Stimulated activated CD8-positive, alpha-beta memory T cell treated with anti-CD3 and anti-CD28 coated beads, Interleukin-12 subunit alpha, Interleukin-12 subunit beta, amount 100 ng/mL, for 4 hours (primary cell): ENCODE measurements at places on chromosomes 3 and 15.

GRCh38 chr3:126523745-126524428 is at the start of gene CHST13:
CHST13 (plus strand) TSS chr3:126524155; CDS start chr3:126524333, 178 bp downstream.
- no peak for DNase-seq

DNA sequence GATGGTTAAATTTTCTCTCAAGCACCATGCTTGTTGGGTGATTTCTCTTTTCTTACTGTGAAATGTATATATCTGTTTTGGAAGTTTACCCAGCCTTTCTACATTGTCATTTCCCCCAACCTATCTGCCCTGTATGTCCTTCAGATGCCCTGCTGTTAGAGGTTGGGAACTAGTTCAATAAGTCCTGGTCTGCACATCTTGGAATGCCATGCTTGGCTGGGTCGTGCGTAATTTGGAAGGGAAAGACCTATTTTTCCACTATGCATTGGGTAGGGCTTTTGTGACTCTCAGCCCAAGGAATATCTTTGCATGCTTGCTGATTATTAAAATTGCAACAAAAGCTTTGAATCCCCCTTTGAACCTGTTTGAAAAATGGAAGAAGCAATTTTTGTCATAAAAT is 63.8 kb downstream of the TRIM71 start:
- no peak for DNase-seq

- DNase-seq = no peak
These were observed at the start of gene SSUH2 for GRCh38 chr3:8644748-8645390. SSUH2 (minus strand) TSS chr3:8644798; CDS start chr3:8644758, 40 bp downstream.

GRCh38 chr15:87215100-87215499 is 1041.4 kb downstream of the NTRK3 start:
- no peak for DNase-seq

GRCh38 chr3:167114619-167115018 is 265.5 kb downstream of the ZBBX start:
- no peak for DNase-seq

- no peak for DNase-seq
These were observed 5.5 kb upstream of the ONECUT1 start for GRCh38 chr15:52795464-52796227.

- DNase-seq = no peak
These were observed 84.5 kb upstream of the NMNAT3 start for GRCh38 chr3:139762302-139762701.

DNA sequence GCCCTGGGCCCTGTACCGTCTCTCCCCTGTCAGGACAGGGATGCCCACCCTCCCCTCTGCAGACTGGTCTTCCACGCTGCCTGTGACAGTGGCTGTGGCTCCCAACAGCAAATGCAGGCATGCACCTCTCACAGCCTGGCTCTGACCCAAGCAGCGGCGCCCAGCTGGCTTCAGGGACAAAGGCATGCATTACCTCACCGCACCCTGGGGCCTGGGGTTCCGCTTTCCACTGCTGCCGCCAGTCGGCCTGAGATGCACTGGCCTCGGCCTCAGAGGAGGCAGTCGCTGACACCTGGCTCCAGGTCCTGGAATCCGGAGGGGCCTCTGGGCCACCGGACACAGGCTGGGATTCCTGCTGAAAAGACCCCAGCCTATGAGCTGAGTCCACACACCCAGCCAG is 70.3 kb downstream of the SCN5A start:
- DNase-seq = no peak

DNA sequence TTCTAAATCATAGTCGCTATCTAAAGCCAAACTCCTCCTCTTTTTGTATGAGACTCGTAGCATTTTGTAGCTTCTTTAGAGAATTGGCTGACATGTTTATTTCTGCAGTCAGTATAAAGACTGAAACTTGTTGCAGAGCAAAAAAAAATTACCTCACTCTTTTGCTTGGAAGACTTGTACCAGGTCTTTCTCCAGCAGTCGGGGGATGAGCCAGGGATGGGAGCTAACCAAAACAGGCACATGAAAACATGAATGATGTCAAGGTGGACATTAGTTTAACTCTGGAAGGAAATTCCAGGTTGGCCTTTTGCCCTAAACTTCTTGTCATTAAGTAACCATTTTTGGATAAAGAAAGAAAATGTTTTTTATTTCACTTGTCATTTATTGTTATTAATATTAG is 47.0 kb upstream of the SCAANT1 start:
- no peak for DNase-seq

DNA sequence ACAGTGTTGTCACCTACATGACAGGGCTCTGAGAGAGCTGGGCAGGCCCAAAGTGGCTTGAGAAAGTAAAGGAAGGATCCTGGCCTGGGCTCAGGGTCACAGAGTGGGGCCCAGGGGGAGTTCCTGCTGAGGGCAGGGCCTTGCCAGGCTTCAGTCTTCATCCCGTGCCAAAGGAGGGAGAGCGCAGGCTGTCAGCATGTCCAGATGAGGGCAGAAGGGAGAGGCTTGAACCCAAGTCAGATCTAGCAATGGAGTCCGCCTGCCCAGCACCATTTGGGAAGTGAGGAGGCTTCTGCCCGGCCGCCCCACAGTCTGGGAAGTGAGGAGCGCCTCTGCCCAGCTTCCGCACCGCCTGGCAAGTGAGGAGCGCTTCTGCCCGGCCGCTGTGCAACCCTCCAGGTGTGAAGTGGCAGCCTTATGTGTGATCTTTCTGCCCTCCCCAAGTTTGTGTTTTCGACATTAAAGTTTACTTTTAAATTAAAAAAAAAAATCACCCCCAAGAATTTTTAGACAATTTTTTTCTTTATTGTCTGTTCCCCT is 303.6 kb upstream of the PROK2 start:
- DNase-seq = no peak

- no peak for DNase-seq
These were observed 419.2 kb downstream of the DIPK2A start for GRCh38 chr3:144390786-144391185.

- DNase-seq = no peak
These were observed 3.3 kb downstream of the SHISA5 start for GRCh38 chr3:48500656-48501055.

DNA sequence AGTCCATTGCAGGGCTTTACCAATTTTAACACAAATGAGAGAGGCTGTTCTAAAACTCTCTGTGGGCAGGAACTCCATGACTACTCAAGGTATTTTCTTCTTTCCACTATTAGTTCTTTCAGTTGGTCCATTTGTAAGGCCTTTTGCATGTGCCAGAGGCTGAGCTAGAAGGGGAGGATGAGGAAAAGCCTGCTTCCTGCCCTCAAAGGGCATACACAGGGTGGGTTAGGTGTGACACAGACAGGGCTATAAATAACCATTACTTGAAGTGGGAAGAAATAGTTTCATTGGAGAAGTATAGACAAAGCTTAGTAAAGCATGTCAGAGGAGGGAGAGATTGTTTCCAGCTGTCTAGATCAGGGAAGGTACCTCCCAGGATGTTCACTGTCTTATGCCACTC is 52.1 kb upstream of the PRTG start:
- no peak for DNase-seq

DNA sequence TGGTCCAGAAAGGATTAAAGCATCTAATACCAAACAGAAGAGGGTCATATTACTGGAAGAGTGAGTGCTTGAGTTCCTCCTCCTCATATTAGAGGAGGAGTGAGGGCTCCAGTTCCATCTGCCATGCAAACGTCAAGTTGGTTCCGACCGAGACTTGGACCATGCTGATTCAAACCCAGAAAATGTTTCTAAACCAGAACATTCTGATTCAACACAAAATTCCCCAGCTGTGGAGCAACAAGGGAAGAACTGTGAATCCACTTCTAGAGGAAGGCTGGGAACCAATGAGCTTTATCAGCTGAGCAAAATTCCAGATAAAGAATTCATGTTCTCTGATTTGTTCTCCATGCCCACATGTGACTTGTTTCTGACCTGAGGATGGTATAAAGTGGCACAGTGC is 135.6 kb upstream of the WNT5A start:
- DNase-seq = no peak
